Right renal pelvis (tissue), 4 donors: ENCODE measurements at places on chromosomes 5 and 9. TPM values are rescaled to one million over a fixed set of nuclear protein-coding genes. Genes with fewer than 3 reads are reported as not detected.

DNA sequence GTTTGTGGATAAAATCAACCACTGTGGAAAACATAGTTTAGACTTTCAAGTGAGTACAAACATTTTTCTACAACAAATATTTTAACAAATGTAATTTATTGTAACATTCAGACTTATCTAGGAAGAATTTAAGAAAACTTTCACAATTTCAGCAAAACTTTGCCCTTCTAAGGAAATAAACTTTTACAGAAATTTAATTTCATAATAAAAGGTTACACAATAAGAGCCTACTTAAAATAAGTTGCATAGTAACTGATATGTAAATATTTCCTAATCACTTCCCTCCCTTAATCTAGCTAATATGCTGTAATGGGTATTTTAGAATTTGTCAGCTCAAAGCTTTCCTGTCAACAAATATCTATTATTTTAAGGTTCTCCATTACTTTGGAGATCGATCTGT is 1899.9 kb downstream of the MAT2B start:
- DNase-seq: no peak

The NR4A3 gene
- polyA plus RNA-seq: 0.35 TPM

DNA sequence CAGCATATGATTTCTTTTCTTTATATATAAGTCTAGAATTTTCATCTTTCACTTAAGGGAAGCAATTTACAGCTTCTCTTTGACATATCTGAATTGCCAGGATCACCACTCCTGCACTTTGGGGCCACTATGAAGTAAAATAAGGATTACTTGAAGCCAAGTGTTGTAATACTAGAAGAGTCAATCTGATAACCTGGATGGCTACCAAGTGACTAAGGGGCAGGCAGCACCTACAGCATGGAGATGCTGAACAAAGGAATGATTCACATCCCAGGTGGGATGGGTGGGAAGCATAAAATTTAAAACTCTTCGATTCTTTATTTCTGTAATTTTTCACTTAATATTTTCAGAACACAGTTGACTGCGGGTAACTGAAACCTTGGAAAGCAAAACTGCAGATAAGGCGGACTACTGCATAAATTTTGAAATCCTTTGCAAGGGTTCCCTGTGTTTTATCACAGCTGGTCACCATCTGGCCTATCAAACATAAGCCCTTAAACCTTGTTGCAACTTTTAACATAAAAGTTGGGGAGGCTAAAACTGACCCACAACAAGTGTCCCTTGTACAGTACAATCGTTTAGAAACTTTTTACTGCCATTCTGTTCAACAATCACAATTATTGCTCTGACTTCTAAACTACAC is 31.2 kb downstream of the NR3C1 start:
- DNase-seq: no peak

The GGTA1 gene
- polyA plus RNA-seq: 6.7 TPM

DNA sequence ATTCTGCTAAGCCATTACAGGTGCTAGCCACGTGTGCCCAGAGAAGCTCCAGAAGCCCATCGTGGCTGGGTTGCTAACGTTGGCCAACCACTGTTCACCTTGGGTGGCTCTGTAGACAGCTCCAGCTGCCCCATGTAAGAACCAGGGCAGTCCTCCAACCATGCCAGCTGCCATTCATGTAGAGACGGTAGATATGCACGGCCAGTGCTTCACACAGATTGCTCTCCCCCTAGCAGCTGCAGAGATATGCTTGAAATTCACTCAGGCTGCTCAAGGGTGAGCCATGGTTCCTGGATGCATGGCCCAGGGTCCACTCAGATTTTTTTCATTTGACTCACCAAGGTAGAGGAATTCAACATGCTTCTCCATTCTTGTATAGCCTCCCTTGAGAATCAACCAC is 31.0 kb downstream of the GADD45G start:
- no peak for DNase-seq

DNA sequence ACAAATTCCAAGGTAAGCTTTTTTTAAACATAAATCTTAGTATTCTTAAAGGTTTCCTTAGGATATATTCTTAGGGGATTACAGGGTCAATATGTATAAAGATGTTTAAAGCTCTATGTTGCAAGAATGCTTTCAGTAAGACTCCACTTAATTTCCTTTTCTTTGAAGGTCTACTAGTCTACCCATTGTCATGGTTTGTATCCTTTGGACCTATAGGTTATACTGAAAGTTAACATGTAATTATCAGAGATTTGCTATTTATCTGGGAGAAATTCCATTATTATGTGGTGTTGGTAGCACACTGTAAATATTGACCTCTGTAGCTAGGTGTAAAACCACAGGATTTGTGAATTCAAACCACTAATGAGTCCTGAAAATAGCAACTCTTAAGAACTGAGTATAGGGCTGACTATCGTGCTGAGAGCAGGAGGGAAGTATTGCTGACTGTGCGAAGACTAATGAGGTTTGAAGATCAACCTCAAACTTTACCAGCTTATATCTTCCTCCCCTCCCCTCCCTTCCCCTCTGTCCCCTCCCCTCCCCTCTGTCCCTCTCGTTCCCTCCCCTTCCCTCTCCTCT is 85.6 kb downstream of the GADD45G start:
- DNase-seq: no peak

GRCh38 chr9:27212191-27212590 is 84.8 kb downstream of the EQTN start:
- DNase-seq: no peak

The PCDHGB5 gene
- polyA plus RNA-seq: 9.7 TPM

GRCh38 chr5:167128581-167128980 is 1162.9 kb upstream of the WWC1 start:
- DNase-seq: no peak

DNA sequence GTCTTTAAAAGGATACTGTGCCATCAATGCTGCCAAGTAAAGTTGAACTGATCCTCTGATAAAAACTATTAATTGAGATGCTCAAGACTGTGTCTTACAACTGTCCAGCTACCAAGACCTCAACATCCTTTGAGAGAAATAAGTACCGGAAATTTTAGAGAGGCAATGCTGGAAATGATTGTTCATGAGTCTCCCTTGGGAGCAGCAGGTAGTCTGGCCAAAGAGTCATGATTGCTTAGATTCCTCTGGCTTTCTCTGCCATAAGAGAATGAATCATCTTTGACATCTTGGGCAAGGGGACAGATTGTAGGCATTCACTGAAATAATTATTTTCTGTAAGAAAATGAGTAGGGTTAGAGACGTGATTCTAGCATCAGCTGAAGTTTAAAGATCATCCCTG is 466.6 kb upstream of the DAB2 start:
- no peak for DNase-seq

DNA sequence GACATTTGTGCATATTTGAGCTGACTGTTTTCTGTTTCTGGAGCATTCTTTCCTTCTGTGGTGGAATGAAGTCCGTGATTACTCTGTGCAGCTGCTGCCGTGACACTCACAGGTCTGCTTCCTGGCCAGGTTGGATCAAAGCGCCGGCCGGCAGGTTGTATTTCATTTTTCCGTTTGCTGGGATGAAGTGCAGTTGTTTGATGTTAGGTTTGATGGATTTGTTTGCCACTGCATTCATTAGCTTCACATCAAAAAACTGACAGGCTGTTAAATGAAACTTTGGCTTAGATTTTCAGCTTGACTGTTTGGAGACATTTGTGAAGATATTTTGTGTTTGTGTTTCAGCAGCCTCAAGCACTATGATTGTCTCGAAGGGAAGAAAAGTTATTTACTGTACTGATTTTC is 140.1 kb downstream of the KDM4C start:
- no peak for DNase-seq

DNA sequence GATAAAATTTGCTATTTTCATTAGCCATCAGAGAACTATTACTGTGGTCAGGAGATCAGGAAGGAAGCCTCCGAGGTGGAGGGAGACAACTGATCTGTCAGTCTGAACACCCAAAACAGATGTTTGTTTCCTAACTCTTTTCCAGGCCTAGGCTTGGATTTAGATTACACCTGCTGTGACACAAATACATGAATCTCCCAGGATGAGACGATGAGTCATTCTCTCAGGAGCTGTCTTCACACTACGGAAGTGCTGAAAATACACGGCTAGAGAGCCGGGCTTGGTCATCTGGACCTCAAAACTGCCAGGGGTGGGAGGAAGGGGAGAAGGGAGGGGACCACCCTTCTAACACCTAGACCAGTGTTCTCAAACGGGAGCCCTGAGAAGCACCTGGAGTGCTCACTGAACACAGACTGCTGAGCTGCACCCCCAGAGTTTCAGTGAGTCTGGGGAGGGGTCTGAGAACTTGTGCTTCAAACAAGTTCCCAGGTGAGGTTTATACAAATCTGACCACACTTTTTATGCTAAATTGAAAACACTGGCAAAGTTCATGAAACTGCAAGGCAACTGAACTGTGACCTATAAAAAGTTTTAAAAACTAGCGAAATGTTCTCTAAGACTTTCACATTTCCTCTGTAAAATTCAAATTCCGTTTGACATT is 80.3 kb upstream of the EQTN start:
- DNase-seq: no peak
